Osteoblast (primary cell): ENCODE measurements at places on chromosomes 13 and 19. TPM values are rescaled to one million over a fixed set of nuclear protein-coding genes. Genes with fewer than 3 reads are reported as not detected.

The ZNF729 gene
- not detected in 2 replicates for total RNA-seq

DNA sequence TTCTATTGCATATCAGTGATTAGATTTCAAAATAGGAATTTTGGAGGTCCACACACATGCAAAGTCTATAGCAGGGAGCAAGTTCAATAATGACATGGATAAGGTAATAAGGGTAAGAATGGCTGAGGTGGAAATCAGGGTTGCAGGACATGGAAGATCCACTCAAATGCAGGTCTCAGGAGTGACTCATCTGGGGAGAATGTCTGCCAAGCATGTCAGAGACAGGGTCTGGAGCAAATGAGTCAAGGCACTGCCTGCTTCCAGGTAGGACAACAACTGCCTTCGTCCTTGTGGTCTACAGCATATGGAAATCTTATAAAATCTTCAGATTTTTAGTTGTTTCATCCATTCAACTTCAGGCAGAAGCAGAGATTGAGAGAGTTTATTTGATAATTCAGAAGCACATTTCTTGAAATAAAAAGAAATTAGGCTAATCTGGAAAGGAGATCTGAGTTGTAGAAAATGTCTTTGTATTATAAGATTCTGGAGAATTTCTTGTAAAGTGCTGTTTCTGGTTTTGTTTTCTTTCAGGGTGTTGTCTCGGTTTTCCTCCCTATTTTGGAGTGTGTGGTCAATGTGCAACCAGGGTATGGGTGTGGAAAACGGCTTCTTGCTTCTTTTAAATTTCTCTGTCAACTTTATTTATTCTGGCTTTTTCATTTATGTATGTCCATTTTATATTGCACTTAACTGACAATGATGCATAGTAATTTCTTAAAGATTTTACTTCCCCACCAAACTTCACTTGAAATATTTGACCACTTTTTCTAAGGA is 748.8 kb downstream of the LIG4 start:
- peak; percentile 8 for DNase-seq

DNA sequence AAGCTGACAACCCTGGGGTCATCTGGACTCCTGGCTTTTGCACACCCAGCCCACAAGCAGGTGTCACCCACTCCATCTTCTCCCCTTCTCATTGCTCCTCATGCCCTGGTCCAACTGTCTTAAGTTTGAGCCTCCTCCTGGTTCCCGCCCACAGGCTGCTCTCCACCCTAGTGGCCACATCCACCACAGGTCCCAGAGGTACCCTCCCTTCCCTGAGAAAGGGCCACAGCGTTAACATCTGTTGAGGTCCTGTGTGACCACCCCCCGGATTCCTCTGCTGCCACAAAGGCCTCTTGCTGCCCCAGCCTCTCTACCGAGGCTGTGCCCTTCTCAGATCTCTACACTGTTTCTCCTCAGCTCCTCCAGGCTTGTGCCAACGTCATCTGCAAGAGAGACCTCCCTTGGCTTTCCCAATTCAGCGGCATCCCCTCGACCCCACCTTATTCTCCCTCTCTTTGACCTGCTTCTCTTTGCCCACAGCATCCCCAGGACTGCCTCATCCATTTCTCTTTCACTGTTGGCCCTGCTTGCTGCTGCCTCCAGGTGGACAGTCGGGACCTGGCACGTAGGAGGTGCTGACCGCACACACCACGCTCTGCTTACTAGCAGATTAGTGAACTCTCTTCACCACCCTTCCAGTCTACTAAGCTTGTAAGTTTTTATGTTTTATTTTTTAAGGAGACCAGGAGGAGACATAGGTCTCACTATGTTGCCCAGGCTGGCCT is 33.3 kb downstream of the SUGP2 start:
- DNase-seq = peak; percentile 79

DNA sequence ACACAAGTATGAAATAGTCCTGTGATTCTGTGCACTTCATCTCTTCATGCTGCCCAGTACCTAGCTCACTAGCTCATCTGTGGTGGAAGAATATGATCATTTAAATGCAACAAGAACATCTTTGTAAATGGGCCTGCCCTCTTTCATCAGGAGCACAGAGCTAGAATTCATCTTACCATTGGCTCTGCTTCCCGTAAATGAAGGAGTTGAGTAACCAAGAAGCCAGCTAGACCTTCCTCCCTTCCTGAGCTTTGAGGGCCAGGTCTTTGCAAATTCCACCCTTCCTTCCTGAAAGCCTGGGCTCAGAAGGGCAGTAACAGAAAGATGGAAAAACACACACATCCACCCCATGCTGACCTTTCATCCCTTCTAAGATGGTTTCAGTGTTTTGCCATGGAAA is 82.0 kb downstream of the FRY start:
- no peak for DNase-seq

GRCh38 chr13:76828316-76828741 is 57.9 kb downstream of the KCTD12 start:
- peak; percentile 77 for DNase-seq
